HuH-7.5 (cell line): ENCODE measurements at places on chromosomes 12 and 14.

- DNase-seq: no peak
Measured at GRCh38 chr14:95703805-95704204, 10.1 kb downstream of the TCL1A start.

- DNase-seq: no peak
Measured at GRCh38 chr12:39235990-39236767, 206.7 kb downstream of the KIF21A start.

DNA sequence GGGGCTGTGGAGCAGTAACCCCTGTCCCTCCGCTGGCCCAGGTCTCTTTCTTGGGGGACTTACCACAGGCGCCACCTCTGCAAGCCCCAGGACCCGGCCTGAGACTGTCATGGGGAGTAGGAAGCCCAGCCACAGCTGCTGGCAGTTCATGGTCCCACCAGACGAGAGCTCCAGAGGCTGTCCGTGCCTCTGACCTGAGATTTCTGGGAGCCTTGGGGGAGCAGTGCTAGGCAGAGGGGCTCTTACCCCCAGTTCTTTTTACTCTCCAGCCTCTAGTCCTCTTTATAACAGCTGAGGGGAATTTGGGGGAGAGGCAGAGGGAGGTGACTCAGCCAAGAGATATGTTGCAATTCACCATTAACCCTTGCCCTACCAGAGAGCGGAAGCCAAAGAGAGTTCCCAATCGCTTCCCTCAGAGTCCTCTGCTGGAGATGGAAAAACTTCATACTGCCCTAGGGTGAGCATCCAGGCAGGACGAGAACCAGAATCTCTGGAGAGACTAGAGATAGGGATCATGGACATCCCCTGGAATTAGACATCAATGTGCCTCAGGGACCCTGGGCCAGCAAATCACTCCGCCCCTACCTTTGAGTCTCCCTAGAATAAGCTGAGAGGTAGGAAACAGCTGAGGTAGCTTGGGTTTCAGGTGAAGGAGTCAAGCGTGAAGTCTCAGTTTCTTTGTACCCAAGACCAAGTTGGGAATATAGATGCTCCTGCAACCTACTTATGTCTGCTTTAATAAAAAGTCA, at the start of gene MMP19:
TSS of gene MMP19 (minus strand) at position 256 of the 749 bp plus-strand sequence. CDS start at position 150, 106 bp downstream.
- DNase-seq: no peak

GRCh38 chr14:93709249-93709648, 79.0 kb downstream of the PRIMA1 start:
- DNase-seq: no peak

- DNase-seq: peak; percentile 63
Measured at GRCh38 chr12:6871052-6871957, 1.8 kb downstream of the SPSB2 start.

- no peak for DNase-seq
Measured at GRCh38 chr12:67750513-67751183, 102.1 kb downstream of the DYRK2 start.

DNA sequence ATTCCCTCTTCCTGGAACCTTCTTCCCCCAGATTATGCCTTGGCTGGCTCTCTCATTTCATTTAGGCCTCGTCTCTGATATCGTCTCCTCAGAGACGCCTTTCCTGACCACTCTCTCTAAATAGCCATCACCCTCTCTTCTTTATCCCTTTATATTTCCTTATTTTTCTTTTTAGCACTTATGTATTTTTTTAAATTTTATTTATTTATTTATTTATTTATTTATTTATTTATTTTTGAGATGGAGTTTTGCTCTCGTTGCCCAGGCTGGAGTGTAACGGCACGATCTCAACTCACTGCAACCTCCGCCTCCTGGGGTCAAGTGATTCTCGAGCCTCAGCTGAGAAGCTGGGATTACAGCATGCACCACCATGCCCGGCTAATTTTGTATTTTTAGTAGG, 8.1 kb upstream of the ATP5MC2 start:
- DNase-seq: no peak

DNA sequence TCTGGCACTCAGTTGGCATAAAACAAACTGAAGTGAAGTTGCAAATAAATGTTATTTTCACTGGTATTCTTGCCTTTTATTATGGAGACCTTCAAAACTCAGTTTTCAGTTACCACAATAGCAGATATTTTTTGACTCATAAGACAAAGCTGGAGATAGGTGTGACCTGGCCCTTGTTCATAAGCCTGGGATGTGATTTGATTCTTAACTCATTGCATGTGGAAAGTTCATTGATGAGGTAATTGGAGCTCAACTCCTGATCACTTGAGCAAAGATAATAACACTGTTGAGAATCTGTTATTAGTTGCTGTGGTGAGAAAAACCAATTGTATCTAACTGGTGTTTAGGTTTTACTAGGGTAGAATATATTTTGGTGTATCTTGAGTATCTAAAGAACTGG, 105.1 kb downstream of the AEBP2 start:
- DNase-seq: no peak

DNA sequence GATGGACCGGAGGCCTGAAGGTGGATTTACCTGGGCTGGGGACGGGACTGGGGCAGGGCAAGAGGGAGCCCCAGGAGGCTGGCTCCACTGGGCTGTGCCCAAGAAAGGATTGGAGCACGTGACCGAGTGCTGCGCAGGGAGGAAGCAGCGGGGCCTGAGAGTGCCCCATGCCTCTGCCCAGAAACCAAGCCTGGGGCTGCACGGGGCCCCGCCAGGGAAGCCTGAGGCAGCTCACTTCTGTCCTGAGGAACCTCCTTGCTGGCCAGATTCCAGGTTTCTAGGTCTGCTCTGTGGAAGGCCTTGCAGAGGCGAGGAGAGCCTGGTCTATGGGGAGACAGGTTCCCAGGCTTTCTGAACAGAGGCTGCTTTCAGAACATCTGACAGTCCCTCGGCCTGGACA, 10.4 kb downstream of the NGB start:
- DNase-seq: no peak

DNA sequence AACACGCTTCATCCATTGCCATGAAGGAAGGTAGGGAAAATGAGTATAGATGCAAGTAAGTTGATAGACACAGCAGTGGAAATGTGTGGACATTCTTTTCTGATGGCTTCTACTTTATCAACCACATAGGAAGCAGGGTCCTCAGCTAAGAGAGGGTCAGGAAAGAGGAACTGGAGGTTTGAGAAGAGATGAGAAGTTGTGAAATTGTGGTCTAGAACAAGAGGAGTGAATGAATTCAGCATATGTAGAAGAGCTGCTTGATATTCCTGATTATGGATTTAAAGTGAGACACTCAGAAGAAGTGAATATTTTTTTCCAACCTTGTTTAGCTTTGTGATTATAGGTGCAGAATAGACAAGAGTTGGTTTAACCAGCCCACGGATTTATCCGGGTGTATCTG, 128.5 kb downstream of the SLC15A5 start:
- DNase-seq: no peak

DNA sequence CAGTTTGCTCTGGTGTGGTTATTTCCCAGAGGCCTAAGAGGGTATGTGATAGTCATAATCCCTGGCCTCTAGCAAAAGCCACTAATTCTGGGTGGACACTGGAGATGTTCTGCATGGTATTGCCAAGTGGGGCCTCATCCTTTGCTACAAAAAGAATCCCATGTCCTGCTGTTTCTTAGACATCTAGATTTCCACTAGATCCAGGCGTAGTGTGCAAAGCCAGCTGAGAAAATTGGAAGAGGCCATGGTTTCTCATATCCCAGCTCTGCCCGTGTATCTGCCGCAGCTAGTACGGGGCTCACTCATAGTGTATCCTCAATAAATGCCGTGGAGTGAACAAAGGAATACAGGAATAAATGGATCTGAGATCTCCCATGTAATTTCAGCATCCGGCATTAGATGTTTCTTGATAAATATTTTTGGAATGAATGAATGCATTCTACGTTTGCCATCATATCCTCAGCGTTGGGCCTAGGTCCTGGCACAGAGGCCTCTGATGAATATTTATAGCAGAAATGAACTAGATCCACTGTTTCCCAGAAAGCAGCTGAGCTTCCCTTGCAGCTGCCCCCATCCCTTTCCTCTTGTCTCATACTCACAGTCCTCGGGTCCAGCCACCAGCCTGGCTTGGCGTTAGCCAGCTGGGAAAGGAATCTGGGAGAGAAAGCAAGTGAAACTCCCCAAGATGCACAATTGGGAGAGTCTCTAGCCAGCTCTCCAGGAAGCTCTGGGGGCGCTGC, 76.3 kb upstream of the NOS1 start:
- no peak for DNase-seq

DNA sequence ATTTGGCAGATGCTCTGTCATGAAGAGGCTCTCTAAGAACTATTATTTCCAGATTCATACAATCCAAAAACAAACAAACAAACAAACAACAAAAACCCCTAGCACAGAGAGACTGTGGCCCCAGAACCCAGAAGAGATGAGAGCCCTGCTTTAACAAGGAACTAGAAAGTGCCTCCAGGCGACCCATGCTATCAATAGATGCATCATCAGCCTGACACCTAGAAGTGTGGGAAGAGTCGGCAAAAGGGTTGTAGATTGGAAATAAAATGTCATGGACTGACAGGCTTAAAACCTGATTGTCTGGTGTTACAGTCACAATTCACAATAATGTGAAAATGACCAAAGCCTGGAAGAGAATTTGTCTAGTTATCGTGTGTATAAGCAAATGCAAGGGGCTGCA, 50.6 kb upstream of the FLRT2 start:
- no peak for DNase-seq

DNA sequence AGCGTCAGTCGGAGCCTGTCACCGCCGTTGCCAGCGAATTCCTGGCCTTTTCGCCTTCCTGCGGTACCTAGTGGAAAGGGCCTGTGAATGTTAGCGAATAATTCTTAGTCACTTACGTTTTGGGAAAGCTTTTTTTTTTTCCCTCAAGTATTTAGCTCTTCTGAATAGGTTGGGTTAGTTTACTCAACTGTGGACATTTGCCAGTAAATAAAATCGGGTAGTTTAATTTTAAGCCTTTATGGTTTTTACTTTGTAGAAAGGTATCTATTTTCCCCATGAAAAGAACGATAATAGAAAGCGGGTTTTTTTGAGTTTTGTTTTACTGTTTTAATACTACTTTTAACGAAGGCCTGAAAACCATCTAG, 1.7 kb downstream of the YY1 start:
- no peak for DNase-seq

DNA sequence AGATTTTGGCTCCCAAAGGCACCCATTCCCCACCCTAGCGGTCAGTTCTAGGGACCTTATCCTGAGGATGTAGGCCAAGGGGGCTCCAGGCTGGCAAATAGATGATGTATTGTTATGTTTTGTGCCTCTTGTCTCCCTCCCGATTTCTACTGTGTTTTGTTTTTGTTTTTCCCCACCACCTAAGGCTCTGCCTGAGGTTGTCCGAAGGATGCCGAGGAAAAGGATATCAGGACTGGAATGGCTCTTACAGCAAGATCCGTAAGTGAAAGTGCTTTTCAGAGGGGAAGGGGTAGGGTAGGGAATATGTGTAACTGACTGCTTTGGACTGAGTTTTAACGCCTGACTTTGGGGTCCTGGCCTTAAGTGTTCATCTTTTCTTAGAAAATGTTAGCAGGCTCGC, 6.6 kb downstream of the FOXG1 start:
- DNase-seq: no peak

- no peak for DNase-seq
Measured at GRCh38 chr12:123754041-123754772, 7.9 kb upstream of the DNAH10 start.

- no peak for DNase-seq
Measured at GRCh38 chr14:93464271-93464670, 33.5 kb downstream of the UNC79 start.

- DNase-seq: no peak
Measured at GRCh38 chr12:10557766-10558165, 52.1 kb downstream of the EIF2S3B start.

- no peak for DNase-seq
Measured at GRCh38 chr12:13411287-13411686, 214.8 kb downstream of the EMP1 start.

- no peak for DNase-seq
Measured at GRCh38 chr12:116244001-116244400, 33.5 kb downstream of the MED13L start.
